ENCODE measurements at places on chromosomes 5 and 9.

GRCh38 chr5:11182441-11183080, 421.5 kb upstream of the DAP start:
- DNase-seq, result no peak

DNA sequence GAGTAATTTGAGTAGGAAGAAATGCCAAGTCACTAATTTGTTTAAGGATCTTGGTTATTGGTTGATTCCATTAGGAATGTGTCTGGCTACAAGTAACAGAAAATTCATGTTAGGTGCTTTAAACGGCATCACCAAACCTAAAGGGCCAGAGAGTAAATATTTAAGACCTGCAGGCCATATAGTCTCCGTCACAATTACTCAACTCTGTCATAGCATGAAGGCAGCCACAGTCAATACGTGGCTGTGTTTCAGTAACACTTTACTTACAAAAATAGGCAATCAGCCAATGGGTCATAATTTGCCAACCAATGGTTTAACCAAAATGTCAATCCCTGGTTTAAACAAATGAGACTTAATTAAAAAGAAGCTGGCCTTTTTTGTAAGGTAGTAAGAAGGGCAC, 98.5 kb downstream of the ARL15 start:
- no peak for DNase-seq

DNA sequence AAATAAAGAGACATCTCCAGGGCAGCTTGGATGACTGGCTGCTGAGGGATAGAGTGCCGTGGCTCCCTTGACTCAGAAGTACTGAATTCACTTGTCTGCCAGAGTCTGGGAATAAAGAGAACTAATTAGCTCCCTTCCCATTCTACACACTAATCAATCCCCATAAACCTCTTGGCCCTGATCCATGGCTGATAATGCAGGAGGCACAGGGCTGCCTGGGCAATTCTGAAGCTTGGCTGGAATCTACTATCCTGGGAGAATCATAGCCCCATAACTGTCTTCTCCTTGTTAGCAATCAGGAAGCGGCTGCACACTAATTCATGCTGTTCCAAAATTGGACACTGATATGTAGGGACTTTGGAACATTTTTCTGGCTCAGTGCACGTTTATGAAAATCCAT, 197.7 kb downstream of the PTTG1 start:
- no peak for DNase-seq

GRCh38 chr5:69042500-69042899, 51.3 kb upstream of the SLC30A5 start:
- DNase-seq, result no peak

DNA sequence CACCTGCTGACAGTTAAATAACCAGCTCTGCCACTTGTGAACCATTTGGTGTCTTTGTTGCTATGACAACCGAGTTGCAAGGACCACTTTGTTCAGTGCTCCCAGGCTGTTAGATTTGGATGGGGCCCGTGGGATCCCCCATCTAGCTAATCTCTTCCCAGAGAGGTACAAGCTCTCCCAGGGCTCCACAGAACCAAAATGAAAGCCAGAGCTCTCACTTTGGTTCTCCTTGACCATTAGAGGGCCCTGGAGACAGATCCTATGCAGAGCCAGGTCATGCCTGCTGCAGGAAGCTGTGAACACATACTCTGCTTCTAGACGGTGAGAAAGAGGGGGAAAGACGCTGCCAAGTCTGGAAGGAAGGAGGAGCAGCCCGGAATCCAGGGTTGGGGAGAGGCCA, 224.6 kb downstream of the GABBR2 start:
- no peak for DNase-seq

DNA sequence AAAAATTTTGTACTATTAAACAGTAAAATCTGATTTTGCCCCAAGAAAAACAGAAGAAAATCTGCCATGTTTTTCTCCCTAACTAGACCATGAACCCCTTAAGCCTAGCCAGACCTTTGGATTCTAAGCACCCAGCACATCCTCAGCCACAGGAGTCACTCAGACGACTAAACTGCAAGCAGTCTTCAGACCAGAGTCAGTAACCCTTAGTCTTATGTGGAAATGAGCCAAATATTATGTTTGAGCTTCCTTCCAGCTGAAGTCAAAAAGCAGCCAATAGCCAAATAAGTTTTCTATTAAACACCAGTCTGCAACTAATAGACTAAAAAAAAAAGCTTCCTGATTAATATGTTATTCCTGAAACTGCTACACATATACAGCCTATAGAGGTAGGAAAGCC, 47.4 kb downstream of the GOLPH3 start:
- no peak for DNase-seq

DNA sequence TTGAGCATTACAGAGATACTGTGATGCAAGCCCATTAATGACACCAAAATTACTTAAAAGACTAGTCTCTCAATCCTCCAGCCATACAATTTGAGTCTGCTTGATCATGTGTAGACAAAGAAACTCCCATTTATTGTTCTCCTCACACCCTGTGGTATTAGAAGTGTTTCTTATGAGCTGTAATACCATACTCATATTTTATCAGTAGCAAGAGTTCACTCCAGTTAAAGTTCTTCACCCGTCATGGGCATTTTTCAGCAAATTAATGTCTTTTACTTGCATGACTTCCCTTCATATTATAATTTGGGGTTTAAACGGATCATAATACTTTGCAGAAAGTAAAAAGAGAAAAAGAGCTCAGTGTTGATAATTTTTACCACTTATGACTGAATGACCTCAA, 242.9 kb downstream of the BNC2 start:
- no peak for DNase-seq

DNA sequence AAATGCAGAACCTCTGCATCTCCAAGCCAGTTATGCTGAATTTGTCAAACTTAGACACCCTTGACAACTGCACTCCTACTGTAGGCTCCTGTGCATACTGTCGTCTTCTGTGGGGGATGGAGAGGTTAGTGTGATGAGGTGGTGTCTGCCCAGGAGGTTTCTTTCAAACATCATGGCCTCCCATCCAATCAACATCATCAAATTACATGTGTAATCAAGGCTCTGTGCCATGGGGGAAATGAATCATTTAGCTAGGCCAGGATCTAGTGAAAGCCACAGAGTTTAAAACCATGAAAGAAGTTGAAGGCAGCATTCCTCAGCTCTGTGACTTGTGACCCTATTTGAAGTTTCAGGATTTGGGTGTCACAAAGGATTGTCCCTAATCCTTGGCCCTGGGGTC, 240.6 kb downstream of the MARCHF11 start:
- no peak for DNase-seq

DNA sequence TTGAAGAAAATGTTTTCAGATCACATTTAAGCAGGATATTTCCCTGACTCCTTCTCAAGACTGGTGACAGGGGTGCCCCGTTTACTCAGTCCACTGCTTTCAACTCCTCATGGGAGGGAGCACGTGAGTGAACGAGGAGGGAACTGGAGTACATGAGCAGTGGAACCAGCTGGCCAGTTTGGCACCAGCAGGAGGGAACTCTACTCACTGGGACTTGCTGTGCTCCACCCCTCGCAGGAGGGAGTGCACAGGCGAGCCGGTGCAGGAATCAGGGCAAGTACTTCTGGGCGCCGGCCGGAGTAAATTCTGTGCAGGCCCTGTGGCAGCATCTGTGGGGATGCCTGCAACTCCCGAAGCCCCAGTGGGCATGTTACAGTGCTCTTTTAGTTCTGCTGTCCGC, 1941.1 kb upstream of the C9orf72 start:
- DNase-seq, result no peak

DNA sequence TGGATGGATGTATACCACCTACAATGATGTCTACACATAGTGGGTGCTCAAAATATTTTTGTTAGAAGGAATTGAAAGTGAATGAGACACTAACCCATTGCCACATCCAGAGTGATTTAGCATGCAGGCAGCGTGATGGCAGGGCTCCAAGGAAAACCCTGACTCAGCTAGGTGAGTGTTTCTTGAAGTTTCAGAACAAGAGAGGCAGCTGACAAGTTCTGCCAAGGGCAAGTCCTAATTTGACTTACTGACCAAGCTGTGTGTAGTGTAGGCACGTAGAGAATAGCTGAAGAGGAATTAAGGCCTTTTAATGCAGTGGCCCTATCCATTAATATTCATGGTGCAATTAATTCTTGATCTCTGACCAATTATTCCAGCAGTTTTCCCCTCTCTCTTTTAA, 107.8 kb upstream of the ATP10B start:
- DNase-seq, result no peak

DNA sequence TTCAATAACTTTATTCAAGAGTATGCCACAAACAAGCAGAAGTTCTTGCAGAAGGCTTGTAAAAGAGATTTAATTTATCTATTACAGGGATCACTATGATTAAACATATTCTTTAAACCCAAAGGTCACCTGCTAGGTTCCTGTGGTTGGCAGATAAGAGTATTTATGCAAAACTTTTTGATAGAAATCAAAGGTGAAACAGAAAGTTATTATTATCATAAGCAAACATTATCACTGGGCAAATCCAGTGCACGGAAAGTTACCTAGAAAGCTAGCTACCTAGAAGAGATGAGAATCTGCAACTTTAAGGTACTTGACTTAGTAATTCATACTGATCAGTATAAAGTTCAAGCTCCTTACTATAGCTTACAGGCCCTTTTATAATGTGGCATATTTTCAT, 3.2 kb downstream of the STARD4 start:
- DNase-seq, result no peak

DNA sequence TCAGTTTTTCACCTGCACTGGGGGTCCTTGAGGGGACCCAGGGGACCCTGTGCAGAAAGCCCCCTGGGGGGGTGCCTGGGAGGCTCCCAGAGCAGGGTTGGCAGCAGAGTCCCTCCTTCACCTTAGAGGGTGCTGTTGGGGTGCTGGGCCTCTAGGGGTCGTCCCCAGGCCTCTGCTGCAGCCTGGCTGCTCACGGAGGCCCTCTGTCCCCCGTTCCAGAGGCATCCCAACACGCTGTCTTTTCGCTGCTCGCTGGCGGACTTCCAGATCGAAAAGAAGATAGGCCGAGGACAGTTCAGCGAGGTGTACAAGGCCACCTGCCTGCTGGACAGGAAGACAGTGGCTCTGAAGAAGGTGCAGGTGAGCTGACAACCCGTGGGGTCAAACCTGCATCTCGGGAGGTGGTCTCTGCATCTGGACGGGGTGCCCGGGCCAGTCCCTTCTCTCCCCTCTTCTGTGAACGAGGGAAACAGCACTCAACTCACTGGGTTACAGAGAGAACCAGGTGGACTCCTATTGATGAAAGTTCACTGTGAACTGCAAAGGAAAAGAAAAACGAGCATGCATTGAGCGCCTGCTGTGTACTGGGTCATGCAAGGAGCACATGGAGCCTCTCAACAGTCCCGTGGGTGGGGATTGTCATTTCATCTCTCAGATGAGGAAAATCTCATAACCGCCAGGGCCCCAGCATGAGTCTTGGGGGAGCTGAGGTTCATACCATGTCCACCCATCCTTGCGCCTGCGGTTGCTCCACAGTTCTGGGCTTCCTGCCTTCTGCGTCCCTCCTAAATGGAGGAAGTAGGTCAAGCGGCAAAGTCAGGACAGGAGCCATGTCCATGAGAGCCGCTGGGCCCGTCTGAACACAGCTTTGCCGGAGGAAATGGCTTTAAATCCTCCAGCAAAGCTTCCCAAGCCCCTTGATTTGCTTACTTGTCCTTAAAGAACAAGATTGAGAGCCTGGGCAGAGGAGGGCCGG, 54.8 kb downstream of the NEK6 start:
- no peak for DNase-seq

DNA sequence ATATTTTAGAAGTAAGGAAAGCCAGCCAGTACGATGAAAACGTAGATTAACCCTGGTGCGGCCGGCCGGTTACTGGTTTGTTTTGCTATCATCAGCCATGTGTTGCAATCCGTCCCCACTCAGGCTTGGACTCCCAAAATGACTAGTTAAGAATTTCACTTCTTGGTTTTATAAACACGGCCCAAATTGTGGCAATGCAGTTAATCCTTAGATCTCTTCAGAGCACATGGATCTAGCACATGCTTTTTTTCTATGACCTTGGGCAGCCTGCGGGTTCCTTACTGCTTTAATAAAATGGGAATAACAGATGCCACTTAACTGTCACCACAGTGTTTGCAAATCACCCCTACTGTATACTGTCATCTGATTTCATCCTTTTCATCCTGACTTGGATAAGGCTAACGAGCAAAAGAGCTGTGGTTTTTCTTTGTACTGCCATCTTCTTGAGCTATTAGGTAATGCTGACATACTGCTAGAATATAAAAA, 1.5 kb downstream of the NDFIP1 start:
- peak; percentile 48 for DNase-seq

- DNase-seq, result peak; percentile 61
Measured at GRCh38 chr5:168219515-168220410, 71.7 kb upstream of the WWC1 start.

DNA sequence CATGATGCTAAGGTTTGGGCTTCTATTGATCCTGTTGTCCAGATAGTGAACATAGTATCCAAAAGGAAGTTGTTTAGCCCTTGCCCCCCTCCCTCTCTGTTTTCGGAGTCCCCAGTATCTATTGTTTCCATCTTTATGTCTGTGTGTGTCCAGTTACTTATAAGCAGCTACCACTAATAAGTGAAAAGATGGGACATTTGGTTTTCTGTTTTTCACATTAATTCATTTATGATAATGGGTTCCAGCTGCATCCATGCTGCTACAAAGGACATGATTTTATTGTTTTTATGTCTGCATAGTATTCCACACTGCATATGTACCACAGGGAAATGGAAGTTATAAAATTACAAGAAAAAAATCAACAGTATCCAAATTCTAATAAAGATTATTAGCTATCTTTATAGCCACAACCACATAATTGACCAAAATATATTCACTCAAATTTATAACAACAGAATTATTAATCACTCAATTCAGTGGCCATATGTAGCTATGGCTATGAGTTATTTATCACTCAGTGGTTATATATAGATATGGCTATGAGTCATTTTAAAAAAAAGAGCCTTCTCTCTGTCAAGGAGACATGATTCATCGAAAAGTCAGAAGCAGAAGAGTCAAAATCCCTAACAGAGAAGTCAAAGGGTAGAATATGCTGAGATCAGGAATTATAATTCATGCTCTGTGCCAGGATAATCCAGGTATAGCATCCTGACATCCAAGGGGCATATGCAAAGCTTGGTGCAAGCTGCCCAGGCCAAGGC, 367.5 kb downstream of the DEPDC1B start:
- DNase-seq, result no peak

DNA sequence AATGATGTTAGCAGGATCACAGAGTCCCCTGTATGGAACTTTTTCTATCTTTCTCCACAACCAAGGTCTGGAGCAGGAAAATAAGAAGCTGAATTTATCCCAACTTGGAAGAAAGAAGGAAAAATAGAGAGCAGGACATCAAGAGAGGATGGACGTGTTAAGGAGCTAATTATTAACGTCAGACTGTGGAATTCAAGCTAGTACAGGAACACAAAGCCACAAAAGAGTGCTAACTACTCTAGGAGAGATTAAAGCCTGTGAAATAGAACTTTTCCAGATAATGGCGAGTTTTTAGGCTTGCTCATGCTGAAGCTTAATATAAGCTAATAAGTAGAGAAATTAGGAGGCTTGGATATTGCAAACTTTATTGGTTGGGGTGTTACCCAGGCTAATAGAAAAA, 632 bp upstream of the SPINK13 start:
- DNase-seq, result no peak

- DNase-seq, result no peak
Measured at GRCh38 chr5:78568212-78568611, 80.4 kb downstream of the LHFPL2 start.

All from activated naive CD4-positive, alpha-beta T cell treated with anti-CD3 and anti-CD28 coated beads for 36 hours (primary cell).